Stimulated activated CD8-positive, alpha-beta memory T cell treated with anti-CD3 and anti-CD28 coated beads, Interleukin-15, amount 100 ng/mL, for 4 hours (primary cell): ENCODE measurements at places on chromosomes 4 and X.

DNA sequence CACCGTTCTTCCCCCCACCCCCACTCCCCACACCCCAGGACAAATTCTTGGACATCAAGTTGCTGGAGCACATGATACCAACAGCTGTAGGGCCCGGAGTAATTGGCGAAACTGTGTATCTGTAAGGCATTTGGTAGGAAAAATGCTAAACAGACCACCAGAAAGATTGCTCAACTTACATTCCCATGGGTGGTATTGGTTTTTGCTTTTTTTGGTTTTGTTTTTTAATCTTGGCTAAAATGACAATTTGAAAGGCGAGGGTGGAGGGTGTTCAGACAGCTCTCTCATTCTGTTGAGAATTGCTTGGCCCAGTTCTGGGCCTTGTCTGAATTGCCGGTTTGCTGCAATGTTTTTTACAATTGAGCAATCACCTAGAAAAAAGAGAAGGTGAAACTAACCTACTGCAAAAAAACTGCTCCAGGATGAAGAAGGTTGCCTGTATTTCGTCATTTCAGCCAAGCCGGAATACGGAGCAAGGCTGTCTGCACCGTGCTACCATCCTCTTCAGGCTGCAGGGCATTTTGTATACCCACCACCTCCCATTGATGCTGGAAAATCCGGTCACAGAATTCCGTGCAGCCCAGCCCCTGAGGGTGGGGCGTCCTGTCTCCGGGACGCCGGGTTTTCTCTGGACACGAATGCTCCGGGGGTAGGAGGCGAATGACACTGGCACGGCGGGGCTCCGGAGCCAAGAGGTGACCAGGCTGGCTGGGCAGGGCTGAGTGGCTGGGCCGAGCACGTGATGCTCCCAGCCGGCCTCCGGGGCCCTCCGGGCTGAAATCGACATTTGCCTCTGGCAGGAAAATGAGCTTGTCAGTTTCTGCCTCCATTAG, at the start of gene CLCN4:
Gene CLCN4, plus strand, starts transcription at position 777 of the 833 bp plus-strand sequence. CDS start 28,058 bp downstream, outside the sequence.
- no peak for DNase-seq

DNA sequence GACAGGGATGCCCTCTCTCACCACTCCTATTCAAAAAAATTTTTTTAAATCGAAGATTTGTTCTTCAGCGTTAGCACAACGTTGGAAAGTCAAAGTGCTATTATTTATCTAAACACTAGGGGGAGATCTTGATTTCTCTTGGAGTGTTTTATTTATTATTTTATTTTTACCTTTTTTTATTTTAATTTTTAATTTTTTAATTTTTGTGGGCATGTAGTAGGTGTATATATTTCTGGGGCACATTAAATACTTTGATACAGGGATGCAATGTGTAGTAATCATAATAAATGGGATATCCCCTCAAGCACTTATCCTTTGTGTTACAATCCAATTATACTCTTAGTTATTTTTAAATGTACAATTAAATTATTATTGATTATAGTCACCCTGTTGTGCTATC, 37.4 kb upstream of the SLC10A4 start:
- no peak for DNase-seq

- no peak for DNase-seq
Observed at GRCh38 chr4:98674404-98675173, 16.2 kb upstream of the TSPAN5 start.

DNA sequence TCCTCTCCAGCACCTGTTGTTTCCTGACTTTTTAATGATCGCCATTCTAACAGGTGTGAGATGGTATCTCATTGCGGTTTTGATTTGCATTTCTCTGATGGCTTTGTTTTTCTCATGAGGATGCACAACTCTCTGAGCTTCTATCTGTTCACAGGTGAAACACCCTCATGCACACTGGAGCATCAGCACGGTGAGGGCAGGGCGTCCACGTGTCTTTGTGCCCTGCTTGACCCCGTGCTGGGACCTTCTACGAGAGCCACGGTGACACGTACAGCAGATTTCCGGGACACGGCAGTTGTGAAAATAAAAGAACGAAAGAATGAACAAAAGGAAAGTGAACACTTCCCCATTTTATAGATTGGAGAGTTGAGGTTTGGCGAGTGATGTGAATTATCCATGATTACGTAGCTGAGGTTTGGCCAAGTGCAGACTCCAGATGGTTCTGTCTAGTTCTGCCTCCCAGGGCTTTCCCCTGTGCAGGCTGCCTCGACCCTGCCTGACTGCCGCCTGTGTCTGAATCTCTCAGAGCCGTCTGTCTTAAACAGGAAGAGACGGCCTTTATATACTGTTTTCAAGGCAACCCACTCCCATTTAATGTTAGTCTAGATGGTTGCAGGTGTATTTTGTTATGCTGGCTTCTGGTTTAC, 67.8 kb upstream of the SORBS2 start:
- no peak for DNase-seq

GRCh38 chrX:43481576-43481975, 174.5 kb upstream of the MAOA start:
- no peak for DNase-seq

DNA sequence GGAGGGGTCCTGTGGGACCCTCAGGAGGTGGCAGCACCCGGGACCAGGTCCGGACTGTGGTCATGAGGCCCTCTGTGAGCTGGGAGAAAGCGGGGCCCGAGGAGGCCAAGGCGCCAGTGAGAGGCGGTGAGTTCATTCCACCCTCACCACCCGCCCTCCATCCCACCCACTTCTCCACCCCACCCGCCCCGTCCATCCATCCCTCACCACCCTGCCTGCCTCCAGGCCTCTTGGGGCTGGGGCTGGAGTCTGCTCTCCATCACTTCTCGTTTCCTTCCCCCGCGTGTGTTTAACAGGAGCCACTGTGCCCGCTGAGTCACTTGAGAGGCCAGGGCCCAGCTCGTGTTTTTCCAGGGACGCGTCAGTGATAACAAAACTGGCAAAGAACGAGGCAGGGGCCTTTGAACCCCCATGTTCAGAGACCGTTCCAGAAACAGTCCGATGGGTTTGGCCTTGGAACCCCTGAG, 6.2 kb downstream of the SH3TC1 start:
- DNase-seq, result no peak

- no peak for DNase-seq
Observed at GRCh38 chr4:107630185-107630705, 89.8 kb downstream of the PAPSS1 start.
